ENCODE measurements at places on chromosomes 2 and 18. TPM values are rescaled to one million over a fixed set of nuclear protein-coding genes. Genes with fewer than 3 reads are reported as not detected.

DNA sequence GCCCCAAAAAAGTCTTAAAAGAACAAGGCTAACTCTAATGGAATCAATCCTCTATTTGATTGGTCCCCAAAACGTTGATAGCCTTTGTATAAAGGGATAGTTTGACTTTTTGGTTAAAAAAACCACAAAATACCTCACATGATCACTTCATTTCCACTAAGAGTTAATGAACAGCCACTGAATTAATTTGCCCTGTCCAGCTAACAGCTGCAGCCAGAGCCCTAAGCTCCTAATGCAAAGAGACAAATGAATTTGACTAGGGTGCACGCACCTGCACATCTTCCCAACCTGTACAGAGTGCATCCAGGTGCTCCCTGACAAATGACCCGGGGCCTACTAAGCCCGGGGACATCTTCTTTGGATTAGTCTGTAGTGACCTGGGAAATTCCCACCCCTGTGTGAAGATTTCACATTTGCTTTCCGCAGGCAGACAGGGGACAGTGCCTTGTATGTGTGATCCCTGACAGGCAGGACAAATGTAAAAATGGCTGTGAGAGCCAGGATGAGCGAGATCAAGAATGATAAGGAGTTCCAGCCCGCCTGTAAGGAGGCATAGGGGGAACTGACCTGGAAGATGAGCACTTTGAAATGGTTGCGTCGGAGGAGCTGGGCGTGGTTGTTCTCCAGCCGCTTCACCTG lies 893 bp downstream of the CAVIN2 start:
- peak; percentile 40 for DNase-seq

DNA sequence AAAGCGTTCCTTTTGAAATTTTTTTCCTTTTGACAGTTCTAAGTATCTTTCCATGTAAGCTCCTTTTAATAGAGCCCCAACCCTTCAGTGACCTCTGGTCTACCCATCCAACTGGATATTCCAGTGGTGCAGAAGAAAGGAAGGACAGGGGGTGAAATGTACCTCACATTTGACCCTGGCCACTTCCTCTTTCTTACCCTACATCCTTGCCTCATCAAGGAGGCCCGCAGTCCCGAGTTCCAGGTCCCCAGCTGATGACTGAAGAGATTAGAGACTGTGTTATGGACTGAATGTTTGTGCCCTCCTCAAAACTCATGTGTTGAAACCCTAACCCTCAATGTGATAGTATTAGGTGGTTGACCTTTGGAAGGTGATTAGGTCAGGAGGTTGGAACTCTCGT lies 158.1 kb downstream of the RBM43 start:
- no peak for DNase-seq

- DNase-seq = no peak
Measured at GRCh38 chr2:201984800-201985525, 48.7 kb upstream of the FZD7 start.

- no peak for DNase-seq
Measured at GRCh38 chr2:42918671-42919318, 126.4 kb upstream of the HAAO start.

GRCh38 chr2:12657560-12657959 lies 59.2 kb upstream of the TRIB2 start:
- DNase-seq = no peak

DNA sequence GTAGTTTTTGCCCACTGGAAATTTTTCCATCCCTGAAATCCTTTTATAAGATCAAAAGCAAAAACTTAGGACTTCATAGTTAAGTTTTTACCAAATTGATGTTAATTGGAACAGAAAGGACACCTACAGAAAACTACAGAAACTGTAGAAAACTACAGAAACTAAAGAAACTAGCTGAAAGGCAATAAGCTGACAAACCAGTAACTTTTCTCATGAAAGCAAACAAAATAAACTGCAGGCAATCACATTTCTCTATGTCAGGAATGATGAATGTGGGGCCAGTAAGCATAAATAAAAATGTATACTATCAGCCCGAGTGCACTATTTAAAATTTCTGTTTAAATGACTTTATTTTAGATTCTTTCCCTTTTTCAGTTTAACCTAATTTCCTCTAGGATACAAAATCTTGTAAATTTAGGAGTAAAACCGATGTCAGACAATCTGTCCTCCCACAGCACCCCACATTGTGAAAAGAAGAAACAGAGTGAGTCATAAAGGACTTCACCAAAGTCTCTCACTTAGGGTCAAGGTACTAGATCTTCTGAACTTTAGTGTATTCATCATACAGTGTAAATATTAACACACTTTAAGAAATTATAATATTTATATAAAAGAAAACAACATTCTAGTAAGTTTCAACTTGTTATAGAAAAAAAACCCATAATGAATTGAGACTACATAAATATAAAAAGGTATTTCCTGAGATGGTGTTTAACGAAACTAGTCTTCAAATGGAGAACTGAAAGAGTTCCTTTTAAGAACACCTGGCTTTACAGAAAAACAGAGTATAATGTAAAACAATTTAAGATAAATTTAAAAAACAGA lies 46.6 kb downstream of the USP40 start:
- DNase-seq = no peak

DNA sequence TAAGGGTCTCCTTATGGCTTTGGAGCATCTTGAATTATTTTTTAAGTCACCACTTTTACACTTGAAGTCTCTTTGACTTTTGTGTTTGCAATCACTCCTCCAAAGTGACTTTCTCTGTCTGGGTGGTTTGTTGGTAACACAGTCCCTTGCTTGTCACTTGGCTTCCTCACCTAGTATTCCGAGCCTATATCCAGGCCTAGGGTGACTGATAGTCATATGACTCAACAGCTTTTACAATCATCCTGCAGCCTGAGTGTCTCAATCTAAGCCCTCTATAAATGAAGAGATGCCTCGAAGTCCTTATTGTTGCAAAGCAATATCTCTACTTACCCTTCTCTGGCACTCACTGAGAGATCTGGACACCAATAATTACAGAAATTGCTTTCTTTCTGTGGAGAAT lies 53.9 kb upstream of the SETBP1 start:
- DNase-seq = no peak

GRCh38 chr2:122136056-122136455 lies 380.6 kb downstream of the TSN start:
- no peak for DNase-seq

GRCh38 chr2:62149708-62150107 lies 46.2 kb upstream of the B3GNT2 start:
- DNase-seq = peak; percentile 74

GRCh38 chr18:59950215-59950944 lies 50.6 kb downstream of the PMAIP1 start:
- peak; percentile 51 for DNase-seq

DNA sequence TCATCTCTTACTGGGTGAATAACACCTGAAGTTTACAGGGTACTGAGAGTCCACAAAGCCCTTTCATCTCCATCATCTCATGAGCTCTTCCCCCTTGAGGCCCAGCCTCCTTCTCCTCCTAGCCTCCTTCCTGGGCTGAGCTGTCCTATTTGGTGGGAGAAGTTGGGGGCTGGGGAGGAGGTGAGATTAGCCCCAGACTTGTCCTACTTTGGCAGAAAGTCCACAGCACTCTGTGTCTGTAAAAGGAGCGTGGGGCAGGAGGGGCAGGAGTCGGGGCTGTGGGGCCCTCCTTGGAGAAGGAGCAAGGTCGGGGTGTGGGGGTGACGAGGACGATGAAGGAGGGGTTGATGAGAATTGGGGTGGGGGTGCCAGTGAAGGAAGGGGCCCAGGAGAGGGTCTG lies 10.0 kb upstream of the DES start:
- no peak for DNase-seq

GRCh38 chr2:37630301-37630700 lies 41.1 kb downstream of the CDC42EP3 start:
- DNase-seq = no peak

- DNase-seq = no peak
Measured at GRCh38 chr2:222372993-222373392, 51.4 kb upstream of the SGPP2 start.

- no peak for DNase-seq
Measured at GRCh38 chr18:48828691-48829442, 121.9 kb downstream of the SMAD7 start.

GRCh38 chr2:12032398-12032797 lies 286.0 kb downstream of the LPIN1 start:
- DNase-seq = no peak

DNA sequence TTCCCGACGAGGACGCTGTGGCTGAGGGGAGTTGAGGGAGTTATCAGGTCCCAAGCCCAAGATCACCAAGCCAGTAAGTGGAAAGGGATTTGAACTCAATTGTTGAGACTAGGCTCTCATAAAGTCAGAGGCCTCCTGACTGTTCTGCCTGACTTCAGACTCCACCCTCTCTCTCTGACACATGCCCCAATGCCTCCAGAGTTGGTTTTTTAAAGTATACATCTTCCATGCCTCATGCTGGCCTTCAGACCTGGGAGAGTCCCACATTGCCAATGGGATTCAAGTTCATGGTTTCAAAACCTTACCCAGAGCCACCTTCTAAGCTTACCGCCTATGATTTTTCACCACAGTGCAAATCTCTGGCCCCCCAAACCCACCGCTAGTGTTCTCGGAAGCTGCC lies 100.8 kb downstream of the RTN4 start:
- DNase-seq = peak; percentile 33

DNA sequence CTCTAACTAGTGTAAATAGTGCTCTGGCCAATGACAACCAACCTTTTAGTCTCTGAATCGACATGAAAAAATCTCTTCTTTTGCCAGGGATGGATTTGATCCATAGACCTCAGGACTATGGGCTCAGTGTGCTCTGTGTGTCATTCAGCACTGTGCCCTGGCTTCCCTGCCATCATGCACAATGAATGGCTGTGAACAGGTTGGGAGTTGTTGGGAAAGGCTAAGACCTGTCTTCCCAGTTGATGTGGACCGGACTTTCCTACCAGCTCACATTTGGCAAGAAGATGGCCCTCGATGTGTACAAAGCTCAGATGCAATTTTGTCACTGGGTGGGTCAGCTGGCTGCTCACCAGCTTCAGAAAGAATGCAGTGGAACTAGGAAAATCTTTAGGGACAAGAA lies 26.0 kb upstream of the ARHGAP25 start:
- DNase-seq = no peak

- no peak for DNase-seq
Measured at GRCh38 chr2:67839242-67839641, 223.6 kb downstream of the C1D start.

DNA sequence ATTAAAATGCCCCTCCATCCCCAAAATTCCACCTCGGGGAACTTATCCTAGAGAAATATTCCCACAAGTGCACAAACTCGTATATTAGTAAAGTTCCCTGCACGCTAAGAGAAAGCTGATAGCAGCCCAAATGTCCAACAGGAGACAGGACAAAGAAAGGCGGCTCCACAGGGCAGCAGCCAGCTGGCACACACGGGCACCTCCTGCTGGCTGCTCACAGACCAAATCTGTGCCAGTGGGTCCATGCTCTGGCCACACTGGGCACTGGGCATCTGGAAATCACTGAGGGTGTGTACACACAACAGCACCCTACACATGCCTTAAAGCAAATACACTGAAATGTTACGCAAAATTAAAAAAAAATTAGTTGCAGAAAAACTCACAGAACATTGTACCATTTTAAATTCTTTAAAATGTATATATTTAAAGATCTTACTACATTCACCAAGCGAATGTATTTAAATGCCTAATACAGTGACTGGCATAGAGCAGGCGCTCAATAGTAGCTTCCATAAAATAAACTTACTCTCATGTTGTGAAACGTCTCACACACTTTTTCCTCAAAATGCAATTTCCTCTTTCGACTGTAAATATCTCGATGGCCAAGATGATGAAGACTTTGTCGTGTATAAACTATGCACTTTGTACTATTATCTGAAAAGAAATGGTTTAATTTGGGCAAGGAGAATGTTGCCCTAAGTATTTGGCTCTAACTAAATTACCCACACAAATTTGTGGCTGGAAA lies 19.4 kb downstream of the ZNF516 start:
- DNase-seq = no peak

DNA sequence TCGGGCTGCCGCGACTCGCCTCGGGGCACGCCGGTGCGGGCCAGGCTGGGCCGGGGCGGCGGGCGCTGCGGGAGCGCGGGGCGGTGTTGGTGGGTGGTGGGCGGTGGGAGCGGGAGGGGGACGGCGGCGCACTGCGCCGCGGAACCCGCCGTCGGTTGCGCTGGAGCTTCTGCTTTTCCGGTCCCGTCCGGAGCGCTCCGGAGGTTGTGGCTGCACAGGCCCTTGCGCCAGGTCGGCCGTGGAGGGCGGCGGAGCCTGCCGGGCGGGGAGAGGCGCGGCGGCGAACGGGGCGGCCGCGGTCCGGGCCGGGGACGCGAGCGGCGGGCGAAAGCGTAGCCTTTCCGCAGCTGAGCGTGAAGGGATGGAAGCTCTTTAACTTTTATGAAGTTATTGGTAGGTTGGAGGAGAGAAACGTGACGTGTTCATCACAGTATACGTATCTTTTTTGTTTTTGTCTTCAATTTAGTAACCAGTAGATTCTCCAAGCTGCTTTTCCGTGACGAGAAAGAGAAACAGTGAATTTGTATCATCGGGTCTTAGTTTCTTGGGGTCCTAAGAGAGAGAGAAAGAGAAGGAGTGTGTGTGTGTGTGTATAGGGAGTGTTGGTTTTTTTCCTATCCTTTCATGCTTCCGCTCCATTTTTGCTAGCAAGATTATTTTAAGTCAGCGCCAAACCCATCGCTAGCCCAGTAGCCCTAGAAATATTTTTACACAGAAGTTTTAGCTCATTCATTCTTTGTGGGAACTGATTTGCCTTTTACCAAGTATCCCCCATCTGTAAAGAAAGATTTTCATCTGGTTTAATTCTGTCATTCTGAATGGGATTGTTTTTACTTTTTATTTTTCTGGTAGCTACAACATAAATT lies 535 bp downstream of the ATG4B start:
- no peak for DNase-seq

DNA sequence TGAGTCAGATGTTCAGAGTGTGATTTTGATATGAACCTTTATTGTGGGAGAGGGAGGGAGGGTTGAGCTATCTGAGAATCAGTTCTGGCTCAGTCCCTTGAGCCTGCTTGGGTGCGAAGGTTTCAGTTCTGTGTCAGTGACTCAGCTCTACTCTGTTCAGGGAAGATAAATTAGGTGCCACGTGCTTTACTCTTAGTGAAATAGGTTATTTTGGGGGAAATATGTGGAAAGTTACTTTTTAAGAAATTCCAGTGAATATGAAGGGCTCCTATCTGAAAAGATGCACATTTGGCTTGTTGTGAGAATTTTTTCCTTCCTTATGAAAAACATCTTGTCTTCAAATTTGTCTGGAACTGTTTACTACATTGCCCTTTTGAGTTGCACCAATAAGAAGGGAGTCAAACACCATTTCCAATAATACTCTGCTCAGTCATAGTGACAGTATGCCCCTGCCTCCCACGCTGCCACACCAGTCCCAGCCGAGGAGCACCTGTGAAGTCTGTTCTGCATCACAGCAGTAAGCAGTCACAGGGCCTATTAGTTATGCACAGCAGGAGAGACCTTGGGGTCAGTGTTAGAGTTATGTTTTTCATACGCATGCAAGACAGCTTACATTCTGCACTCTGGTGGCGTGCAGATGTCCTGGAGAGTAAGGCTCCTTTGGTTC lies 32.8 kb upstream of the DNAH7 start:
- DNase-seq = peak; percentile 31

Gene MARCHF4
- 0.15 TPM for total RNA-seq

Gene CDH19
- not detected for total RNA-seq

Gene RND3
- total RNA-seq = 208 TPM

Gene ZNF385B
- total RNA-seq = 1.1 TPM

Gene CCDC102B
- 1.3 TPM for total RNA-seq

Gene HOXD12
- total RNA-seq = not detected

Gene ZNF804A
- 0.10 TPM for total RNA-seq

Gene ABCG8
- total RNA-seq = not detected
